Left renal cortex interstitium (tissue), 4 donors: ENCODE measurements at places on chromosomes 3 and 15. TPM values are rescaled to one million over a fixed set of nuclear protein-coding genes. Genes with fewer than 3 reads are reported as not detected.

Gene LRRIQ4
- polyA plus RNA-seq = 0.32 TPM

Gene HHLA2
- polyA plus RNA-seq = 25.6 TPM

DNA sequence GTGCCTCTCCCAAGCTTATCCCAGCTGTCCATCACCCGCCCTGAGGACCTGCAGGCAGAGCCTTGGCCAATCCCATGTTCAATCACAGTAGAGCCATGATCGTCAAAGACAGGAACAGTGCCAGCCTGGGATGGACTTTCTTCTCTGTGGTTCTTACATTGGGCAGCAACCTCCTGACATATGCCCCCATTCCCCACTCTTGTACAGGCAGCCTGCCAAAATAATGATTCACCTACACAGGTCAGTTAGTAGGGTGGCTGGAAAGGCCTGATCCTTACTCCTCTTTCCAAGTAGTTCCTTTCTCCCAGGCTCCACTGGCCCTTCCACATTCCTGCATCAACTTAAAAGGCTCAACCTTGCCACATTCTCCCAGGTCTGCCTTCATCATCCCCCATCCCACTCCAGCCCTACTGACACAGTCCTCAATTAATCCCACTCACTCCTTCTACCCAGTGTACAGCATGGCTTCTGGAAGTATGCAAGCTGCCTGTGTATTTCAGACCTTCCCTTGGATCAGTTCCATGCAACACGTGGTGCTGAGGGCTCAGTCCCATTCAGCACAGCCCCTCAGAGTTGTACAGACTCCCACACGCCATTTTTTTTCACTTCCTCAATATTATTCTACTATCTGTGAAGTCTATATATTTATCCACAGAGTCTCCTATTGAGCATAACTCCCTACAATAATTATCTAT, 189.8 kb downstream of the NTRK3 start:
- DNase-seq = no peak

DNA sequence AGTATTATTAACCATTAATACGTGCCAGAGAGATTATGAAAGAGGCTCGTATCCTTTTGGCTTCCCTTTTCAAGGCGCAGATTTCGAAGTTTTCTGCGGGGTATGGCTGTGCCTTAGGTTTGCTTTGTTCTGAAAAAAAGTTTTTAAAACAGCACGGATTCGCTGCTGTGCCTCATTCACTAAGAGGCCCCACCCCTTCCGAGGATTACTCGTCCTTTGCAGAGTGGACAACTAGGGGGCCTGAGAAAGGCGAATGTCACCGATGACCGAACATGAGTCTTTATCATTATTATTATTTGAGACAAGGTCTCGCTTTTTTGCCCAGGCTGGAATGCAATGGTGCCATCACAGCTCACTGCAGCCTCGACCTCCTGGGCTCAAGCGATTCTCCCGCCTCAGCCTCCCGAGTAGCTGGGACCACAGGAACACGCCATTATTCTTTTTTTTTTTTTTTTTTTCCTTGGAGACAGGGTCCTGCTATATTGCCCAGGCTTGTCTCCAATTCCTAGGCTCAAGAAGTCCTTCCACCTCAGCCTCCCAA, 684 bp upstream of the RPS27L start:
- peak; percentile 75 for DNase-seq

Gene UBAP1L
- 10.0 TPM for polyA plus RNA-seq

GRCh38 chr15:100248236-100248635, 93.5 kb downstream of the ADAMTS17 start:
- no peak for DNase-seq

Gene SLC28A1
- polyA plus RNA-seq = 6.3 TPM

DNA sequence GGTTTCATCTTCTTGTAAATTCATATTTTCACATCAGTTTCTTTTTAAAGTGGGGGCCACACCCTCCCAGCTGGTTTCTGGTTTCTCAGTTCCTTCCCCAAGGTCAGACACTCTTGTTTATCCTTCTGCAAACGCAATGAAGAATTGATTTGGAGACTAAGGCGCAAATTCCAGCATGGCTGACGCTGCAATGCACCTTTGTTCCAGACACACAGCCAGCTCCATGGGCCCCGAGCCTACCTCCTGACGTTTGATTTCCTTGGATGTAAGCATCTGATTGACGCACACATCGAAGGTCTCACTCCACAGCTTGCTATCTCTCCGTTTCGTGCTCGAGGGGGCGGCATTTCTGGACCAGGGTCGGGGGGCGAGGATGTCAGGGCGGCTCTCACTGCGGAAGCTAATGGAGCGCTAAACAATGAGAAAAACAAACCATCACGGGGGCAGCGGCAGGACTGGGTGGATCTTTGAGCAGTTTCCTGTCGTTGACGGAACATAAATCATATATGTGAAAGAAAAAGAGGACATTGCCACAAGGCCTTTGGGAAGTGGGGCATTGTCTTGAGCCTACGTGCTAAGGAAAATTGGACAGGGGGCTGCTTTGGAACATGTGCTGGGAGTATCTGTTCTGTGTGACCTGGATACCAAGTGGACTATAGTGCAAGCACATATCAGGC, 46.9 kb downstream of the ARHGEF3 start:
- no peak for DNase-seq

DNA sequence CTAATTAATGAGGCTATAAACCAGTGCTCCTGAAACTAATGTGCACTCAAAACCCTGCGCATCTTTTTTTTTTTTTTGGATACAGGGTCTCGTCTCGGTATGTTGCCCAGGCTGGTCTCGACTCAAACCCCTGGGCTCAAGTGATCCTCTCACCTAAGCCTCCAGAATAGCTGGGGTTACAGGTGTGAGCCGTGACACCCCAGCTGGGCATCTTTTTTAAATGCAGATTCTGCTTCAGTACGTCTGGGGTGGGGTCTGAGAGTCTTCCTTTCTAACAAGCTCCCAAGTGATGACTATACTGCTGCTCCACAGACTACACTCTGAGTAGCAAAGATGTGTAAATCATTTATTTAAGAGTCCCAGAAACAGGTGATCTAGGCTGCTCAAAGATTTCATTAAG, 73.0 kb downstream of the BFSP2 start:
- DNase-seq = no peak

Gene KIF7
- 15.4 TPM for polyA plus RNA-seq

GRCh38 chr3:158722108-158722507, 10.1 kb downstream of the RARRES1 start:
- no peak for DNase-seq

GRCh38 chr15:63057468-63058345, 15.2 kb downstream of the TPM1 start:
- no peak for DNase-seq

Gene CYP8B1
- 0.86 TPM for polyA plus RNA-seq

Gene ITIH3
- polyA plus RNA-seq = 7.8 TPM

DNA sequence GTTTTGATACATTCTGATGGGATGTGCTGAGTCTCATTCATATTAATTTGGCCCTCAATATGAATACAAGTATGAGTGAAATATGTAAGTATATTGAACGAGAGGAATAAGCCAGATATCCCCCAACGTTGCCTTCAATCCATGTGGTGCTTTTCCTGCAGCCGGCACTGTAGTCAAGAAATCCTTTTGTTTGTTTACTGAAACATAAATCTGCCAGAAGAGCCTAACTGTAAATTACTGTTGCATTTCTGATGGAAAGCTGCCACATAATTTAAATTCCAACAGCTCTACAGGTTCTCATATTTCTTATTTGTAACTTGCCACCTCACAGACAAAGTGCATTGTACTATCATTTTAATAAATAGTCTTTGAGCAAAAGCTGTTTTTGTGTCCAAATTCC, 314.0 kb downstream of the KBTBD8 start:
- no peak for DNase-seq

- DNase-seq = peak; percentile 49
These were observed 587 bp downstream of the NPHP3 start for GRCh38 chr3:132721479-132722164.

Gene RTP1
- not detected for polyA plus RNA-seq

Gene ZXDC
- polyA plus RNA-seq = 41.6 TPM

Gene ARID3B
- 19.4 TPM for polyA plus RNA-seq

- no peak for DNase-seq
These were observed 631.0 kb downstream of the SQOR start for GRCh38 chr15:46265664-46266347.

DNA sequence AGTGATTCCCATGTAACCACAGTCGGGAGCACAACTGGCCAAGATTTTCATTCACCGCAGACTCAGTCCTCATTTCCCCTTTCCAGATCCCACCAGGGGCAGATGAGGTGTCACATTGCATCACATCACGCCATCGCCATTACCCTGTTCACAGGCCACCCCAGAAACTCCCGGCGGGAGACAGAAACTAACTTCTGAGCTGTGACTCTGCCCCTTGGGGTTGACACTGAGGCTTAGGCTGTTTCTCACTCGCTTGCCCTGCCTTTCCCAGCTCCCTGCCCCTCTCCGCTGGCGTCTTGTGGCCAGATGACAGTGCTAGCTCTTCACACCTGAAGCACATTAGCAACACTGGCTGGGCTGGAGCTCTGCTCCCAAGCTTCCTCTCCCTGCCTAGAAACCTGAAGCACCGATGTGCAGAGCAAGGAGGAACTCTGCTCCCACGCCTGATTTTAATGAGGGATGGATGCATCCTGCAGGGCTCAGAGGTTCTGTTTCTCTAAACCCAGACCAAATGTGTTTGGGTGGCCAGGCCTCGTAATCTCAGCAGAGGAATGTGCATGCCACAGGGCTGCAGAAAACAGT, 88.8 kb upstream of the CTDSPL start:
- DNase-seq = no peak

DNA sequence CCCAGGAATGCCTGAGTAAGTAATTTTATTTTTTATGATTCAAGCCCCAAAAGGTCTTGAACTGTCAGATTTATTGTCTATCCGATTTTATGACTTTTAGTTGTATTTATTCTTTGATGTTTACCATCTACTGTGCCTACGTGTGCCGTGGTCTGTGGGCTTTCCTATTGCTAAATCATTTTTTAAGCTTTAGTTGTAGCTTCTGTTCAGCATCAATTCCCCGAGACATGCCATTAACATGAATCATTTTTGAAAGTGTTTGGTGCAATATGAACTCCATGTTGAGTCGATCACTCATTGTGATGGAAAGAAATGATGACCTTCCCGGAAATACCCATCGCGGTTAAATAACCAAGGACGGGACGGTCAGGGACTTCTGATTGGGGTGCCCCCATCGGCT, 268.7 kb upstream of the THRB start:
- DNase-seq = no peak

GRCh38 chr15:64767203-64767602, 8.2 kb downstream of the RBPMS2 start:
- no peak for DNase-seq

Gene STRIT1
- 0.93 TPM for polyA plus RNA-seq

Gene DNASE1L3
- polyA plus RNA-seq = 14.7 TPM

DNA sequence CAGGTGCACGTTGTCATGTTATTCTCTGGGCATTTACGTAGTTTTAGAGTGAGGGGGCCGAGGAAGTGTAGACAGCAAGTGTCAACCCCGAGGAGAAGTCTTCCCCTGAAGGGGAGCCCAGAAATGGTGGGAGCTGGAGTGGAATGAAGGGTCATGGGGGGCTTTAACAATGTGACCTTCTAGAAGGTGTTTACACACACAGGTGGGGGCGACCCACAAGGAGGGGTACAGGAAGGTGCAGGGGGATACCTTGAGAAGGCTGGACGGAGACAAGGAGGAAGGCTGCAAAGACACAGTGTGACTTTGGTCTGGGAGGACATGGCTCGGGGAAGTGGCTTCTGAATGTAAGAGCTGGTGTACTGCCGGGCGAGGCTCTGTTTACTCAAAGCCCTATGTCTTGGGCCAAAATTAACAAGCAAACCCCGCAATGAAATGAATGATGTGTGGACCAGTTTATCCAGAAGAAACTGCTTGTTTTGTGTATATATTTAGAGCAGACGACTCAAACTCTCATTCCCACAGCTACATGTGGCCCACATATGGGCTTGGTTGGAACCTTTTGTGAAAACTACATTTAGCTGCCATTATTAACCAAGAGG, 18.7 kb downstream of the TRPM1 start:
- DNase-seq = no peak

DNA sequence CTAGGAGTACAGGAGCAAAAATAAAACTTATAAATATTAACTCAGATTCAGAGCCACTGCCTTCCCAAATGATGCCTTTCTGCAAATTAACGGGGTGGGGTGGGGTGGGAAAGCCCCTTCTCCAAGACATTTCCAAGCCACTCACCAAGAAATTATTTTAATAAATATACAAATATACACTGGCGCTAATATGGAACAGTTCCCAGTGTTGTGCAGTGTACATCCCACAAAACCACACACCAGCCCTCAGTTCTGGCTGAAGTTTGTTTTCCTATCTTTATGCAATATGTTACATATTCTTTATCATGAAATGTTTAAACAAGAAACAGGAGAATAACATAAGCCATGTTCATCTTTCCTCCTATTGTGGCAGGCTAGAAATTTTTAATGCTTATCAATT, 53.0 kb upstream of the GYG1 start:
- DNase-seq = no peak

Gene ITIH1
- 7.6 TPM for polyA plus RNA-seq

Gene OXTR
- polyA plus RNA-seq = 1.9 TPM

DNA sequence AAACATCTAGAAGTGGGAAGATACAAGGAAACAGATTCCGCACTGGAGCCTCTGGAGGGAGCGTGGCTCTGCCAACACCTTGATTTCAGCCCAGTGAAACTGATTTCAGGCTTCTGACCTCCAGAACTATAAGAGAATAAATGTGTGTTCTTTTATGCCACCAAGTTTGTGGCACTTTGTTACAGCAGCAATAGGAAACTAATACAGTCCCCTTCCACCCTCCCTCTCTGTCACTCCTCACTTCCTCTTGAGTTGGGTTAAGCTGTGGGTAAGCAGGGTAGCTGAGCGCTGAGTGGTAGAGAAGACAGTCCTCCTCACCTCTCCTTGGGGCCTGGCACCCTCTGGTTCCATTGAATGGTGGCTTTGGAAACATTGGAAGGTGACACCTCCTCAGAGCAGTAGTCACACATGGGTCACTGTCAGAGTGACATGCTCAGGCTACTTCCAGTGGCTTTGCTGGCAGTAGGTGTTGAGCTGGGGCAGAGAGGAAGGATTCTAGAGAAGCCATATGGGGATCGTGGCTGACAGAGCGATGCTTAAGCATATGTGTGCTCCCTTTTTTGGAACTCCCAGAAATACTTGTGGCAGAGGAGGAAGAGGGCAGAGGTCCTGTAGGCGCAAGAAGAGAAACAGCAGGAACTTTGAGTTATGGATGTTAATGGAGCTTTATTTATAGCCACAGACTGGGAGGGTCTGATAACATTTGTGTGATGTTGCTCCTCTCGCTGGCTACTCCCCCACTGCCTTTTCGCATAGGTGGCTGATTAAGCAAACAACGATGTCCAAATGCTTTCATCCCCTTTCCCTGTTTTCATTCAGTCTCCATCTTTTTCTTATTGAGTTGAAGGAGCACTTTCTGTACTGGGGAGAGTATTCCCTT, 14.8 kb upstream of the HCN4 start:
- DNase-seq = peak; percentile 28

DNA sequence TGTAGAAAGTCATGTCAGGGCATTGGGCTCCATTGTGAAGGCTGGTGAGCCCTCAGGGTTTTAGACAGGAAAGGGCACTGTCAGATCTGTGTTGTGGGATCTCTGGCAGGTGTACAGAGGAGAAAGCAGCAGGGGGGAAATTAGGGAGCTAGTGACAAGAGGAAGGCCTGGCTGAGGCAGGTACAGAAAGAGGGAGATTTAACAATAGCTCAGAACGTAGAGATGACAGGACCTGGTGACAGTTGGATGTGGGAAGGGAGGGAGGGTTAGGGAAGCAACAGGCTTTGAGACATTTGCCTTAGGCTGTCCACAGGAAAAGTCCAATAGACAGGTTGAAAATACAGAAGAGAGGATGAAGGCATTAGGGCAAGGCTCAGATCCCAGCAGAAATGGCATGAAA, 288.1 kb downstream of the EPHB1 start:
- DNase-seq = no peak

- no peak for DNase-seq
These were observed 54.2 kb upstream of the TMCO5A start for GRCh38 chr15:37880009-37880834.

GRCh38 chr3:17217588-17217987, 332.8 kb downstream of the PLCL2 start:
- DNase-seq = no peak
